Activated T-cell treated with anti-CD3 and anti-CD28 coated beads, Interleukin-2, amount 50 U/mL, for 72 hours (primary cell): ENCODE measurements at places on chromosomes 5 and 9.
A peak's percentile ranks its signal among the peaks of the same experiment; 100 is the strongest.

DNA sequence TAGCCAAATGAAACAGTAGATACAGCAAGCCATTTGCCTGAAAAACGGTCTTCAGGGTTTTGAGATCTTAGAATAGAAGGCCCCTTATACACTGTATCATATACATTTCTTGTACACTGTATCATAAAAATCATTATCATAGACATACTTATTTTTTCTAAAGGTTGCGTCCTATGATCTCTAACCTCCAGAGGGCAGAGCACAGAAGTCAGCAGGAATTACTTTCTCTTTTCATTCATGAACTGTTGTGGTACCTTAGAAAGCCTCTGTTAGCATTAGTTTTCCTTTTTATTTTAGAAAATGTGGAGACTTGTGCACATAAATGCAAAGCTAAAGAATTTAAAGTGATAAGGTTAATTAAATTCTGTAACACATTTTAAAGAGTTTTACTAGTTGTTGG lies 115.4 kb downstream of the OXCT1 start:
- DNase-seq, result no peak

GRCh38 chr5:159515909-159516415 lies 185.7 kb upstream of the IL12B start:
- DNase-seq, result peak; percentile 83

DNA sequence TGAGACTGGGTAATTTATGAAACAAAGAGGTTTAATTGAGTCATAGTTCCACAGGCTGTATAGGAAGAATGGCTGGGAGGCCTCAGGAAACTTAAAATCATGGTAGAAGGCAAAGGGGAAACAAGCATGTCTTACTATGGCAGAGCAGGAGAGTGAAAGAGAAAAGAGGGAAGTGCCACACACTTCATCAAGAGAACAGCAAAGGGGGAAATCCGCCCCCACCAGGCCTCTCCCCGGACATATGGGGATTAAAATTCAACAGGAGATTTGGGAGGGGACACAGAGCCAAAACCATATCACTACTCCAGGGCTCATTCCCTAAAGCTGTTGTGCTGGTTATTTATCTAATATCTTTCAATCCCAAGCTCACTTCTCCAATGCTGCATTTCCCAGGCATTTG lies 50.2 kb upstream of the NR3C1 start:
- DNase-seq, result no peak

DNA sequence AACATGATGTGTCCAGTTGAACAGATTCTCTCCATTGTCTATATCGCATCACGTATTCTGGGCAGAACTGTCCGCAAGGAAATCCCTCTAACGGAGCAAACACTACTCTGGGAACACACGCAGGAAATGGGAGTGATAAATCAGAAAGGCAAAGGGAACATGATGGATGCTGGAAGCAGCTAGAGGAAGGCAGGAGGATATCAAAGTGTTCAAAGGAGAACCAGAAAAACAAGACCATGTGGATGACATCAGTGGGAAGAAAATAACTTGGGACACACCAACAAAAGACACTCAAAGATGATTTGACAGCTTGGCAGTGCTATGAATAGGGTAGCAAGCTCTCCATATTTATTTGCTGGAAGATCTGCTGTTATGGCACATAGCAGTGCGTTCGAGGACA lies 142.9 kb downstream of the PLK2 start:
- no peak for DNase-seq

DNA sequence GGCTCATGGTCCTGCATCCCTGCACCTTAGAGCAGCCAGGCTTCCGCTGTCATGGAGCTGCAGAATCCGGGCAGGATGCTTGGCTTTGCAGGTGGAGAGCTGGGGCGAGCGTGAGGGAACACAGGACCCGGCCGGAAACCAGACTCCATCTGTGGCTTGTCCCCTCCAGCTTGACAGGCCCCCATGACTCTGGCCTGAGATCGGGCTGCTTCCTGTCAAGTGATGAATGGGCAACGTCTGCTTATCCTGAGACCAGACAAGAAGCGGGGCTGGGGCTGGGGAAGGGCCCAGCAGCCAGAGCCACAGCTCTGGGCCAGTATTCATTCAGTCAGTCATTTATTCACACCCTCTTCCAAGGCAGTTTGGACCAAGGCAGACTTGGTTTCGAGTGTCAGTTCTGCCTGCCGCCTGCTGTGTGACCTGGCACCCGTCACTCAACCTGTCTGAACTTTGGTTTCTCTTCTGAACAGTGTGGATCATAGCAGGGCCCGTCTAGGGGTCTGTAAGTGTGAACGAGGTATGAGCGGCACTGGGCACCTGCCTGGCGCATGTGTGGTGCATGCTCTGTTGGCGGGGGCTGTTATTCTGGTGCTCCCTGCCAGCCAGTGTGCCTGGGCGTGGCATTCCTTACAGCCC lies 37.5 kb downstream of the NEK6 start:
- DNase-seq, result no peak
